CD4-positive, alpha-beta memory T cell (primary cell): ENCODE measurements at places on chromosomes 13 and 19. TPM values are rescaled to one million over a fixed set of nuclear protein-coding genes. Genes with fewer than 3 reads are reported as not detected.

DNA sequence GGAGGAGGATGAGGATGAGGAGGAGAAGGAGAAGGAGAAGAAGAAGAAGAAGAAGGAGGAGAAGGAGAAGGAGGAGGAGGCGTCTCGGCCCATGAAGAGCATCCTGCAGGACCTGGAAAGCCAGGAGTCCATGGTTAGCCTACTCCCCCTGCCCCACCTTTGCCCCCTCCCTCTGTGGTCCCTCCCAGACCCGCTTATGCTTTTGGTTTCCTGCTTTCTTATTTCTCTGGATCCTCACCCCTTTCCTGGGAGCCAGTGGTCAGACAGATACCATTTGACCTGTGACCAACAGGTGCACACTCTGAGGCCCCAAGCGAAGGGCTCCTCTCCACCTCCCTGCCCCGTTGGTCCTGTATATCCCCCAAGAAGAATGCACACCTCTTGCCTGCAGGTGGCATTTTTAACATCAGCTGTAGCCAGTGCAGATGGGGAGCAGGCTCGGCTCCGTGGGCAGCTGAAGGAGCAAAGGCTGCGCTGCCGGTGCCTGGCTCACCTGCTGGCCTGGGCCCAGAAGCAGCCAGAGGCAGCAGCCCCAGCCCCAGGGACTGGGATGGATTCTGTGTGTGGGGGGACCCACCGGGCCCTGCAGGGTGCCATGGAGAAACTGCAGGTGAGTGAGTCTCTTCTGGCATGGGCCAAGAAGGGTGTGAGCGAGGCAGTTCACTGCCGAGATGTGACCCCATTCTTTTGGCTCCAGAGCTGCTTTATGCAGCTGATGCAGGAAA, 32.1 kb upstream of the ZNF492 start:
- no peak for DNase-seq
- no peak overlapping the region for H3K27ac ChIP-seq
- H3K27me3 ChIP-seq = no peaks in the 10 kb centered on the region
- no peaks in the 10 kb centered on the region for H3K4me1 ChIP-seq
- no peak overlapping the region for H3K4me3 ChIP-seq
- no peaks in the 10 kb centered on the region for H3K36me3 ChIP-seq

The MBD3L5 gene
- not detected for total RNA-seq

The ATP4A gene
- not detected for total RNA-seq

- no peaks in the 10 kb centered on the region for H3K4me1 ChIP-seq
- DNase-seq = no peak
- H3K36me3 ChIP-seq = no peaks in the 10 kb centered on the region
These were observed 12.7 kb upstream of the KBTBD6 start for GRCh38 chr13:41145136-41145908.

The ZNF677 gene
- 19.8 TPM for total RNA-seq

DNA sequence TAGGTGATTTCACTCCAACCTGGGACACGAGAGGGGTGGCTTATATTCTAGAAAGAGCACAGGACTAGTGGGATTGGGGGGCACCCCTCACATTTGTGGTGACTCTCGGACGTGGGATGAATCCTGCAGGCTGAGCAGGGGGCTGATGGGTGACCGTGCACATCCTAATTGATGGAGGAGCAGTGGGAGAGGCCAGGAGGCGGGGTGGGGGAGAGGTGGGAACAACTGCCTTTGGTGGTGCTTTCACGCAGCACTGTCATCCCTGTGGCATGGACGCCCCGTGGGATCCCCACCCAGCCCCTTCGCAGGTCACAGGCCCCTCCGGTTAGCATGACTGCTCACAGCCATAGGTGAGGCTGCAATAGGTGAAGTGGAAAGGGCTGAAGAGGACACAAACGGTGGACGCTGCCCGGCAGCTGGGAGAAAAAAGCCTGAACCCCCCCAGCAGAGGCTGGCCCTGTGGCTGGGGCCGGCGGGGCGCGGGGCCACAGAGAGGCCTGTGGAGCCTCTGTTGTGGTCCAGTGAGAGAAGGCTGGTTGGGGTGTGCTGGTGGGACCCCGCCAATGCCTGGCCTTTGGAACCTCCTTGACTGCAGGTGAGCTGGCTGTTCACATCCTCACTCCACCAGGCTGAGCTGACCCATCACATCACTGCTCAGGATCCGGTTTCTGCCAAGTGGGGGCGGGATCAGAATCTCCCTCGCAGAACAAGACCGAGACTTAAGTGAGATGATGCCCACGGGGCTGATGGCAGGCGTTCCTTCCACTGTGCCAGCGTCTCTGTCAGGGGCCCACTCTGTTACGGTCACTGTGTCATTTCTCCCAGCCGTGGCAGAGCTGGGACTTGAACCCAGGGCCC, 325.4 kb downstream of the TEX29 start:
- H3K36me3 ChIP-seq = no peaks in the 10 kb centered on the region
- H3K27me3 ChIP-seq = no peaks in the 10 kb centered on the region
- H3K27ac ChIP-seq = no peak overlapping the region
- no peaks in the 10 kb centered on the region for H3K4me1 ChIP-seq
- H3K4me3 ChIP-seq = no peak overlapping the region

- no peaks in the 10 kb centered on the region for H3K36me3 ChIP-seq
- no peaks in the 10 kb centered on the region for H3K27me3 ChIP-seq
- H3K4me3 ChIP-seq = no peak overlapping the region
- peaks cover 6% of the 10 kb centered on the region for H3K4me1 ChIP-seq
- DNase-seq = no peak
- H3K27ac ChIP-seq = no peak overlapping the region
These were observed 1.4 kb downstream of the MATK start for GRCh38 chr19:3784607-3785450.

The DMRTC2 gene
- not detected for total RNA-seq

The LILRA6 gene
- 1.2 TPM for total RNA-seq

The TEX29 gene
- total RNA-seq = not detected
